ENCODE measurements at places on chromosomes 3 and 15.

GRCh38 chr3:182650568-182651128, 142.7 kb upstream of the ATP11B start:
- DNase-seq, result no peak

DNA sequence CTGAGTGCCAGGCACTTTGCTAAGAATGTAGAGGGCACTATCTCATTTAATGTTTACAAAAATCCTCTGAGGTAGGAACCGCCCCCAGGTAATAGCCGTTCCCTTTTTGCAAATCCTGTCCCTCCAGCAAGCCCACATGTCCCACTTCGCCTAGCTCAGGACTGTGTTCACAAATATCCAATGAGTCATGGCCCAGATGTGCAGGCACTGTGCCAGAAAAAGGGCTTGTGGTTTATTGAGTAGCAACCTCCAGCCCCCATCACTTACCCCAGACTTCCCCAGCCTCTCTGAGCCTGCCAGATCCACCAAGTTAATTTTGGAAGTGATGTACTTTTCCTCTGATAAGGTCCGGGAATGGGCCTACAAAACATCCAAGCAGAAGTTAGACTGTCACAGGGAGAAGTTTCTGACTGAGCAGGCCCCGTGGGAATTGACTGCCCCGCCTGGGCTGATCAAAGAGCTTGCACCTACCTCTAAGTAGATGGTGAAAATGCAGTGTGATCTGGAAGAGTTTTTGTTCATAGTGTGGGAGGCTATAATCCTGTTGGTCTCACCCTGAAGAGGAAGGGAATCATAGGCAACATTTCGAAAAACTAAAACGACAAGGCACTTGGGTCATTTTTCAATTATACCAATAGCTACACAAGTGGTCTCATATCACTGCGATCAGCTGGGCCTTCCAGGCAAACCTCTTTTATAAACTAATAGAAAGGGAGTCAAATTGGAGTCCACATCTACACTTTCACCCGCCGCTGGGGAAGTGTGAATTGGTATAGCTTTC, 15.7 kb downstream of the KIF9 start:
- no peak for DNase-seq

DNA sequence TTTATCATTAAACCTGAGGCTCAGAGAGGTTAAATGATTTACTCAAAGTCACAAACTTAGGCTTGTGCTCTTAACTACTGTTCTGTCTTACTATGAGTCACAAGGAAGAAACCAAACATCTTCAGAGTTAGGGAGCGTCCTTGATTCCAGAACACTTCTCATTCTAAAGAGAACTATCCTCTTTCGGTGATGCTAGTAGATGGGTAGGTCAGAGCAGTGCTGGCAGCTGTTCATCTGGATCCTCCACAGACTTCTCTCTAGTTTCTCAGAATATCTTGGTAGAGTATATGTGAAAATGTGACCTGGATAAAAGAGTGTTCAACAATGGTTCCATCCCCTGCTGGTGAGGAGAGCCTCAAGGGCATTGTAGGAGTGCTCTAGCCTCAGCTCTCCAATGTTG, 3.3 kb downstream of the ARL6IP5 start:
- no peak for DNase-seq

DNA sequence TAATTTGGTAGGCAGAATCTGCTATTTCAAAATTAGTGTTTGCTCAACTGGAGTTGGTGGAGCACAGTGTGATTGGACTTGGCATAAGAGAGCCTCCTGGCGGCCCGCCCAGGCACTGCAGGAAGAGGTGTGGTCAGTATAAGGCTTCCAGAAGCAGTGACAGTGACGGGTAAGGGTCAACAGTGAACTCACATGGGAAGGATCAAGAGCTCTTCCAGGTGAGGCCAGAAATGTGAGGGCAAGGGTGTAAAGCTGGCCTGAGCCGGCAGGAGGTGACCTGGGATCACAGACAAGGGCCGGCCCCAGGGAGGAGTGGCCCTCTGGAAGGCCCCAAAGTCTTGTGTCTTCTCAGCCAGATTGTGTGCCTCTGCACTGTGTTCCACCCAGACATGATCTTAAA, 93.2 kb upstream of the RNF7 start:
- DNase-seq, result peak; percentile 55

DNA sequence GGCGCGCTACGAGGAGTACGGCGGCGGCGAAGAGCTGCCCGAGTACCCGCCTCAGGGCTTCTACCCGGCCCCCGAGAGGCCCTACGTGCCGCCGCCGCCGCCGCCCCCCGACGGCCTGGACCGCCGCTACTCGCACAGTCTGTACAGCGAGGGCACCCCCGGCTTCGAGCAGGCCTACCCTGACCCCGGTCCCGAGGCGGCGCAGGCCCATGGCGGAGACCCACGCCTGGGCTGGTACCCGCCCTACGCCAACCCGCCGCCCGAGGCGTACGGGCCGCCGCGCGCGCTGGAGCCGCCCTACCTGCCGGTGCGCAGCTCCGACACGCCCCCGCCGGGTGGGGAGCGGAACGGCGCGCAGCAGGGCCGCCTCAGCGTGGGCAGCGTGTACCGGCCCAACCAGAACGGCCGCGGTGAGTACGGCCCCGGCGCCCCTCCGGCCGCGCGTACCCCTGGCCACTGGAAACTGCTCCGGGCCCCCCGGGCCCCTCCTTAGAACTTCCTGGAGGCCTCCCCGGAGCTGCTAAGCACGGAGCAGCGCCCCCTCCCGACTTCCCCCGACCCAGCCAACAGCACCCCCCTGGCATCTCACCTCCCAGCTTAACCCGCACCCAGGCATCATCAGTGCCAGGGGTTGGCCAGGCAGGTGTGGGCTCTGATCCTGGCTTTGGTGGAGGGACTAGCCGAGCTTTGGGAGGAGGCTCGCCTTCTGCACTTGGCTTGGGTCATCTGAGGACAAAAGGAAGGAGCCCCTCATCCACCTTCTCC, 1.4 kb downstream of the LOXL1 start:
- DNase-seq, result peak; percentile 79

GRCh38 chr15:93141371-93141794, 52.4 kb upstream of the RGMA start:
- DNase-seq, result no peak

- no peak for DNase-seq
Observed at GRCh38 chr15:82621970-82622369, 25.2 kb downstream of the CPEB1 start.

DNA sequence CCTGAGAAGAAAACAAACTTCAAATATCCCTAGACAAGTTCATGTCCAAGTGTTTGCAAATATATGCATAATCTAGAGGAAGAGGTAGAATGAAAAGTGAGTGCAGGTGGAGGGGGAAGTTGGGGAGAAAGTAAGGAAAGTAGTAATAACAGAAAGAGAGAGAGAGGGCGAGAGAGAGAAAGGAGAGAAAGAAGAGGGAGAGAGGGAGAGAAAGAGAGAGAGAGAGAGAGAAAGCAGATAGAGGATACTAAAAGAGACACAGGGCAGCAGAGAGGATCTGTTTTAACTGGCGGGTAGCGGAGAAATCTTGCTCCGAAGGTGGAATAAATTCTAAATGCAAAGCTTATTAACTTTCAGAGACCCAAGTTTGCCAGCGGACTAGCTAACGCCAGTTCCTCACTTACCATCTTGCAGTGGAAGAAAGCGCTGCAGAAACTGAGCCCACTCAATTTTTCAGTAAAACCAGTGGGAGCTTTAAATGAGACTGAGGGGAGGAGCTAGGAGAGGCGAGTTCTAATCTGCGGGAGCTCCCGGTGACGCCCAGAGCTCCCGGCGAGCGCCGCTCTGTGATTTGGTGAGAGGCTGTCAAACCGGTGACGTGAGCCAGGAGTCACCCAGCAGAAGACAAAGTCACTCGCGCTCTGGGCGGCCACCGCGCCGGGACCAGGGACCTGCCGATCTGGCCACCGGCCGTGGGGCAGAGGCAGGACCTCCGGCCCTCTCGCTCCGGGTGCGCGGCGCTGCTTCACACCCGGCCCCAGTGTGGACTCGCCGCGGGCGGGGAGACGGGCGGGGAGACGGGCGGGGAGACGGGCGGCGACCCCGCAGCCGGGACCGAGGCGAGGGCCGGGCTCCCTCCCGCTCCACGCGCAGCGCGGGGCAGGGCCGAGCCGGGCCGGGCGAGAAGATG, at the start of gene GMNC:
Gene GMNC (minus strand): TSS at position 486 of the 910 bp plus-strand sequence. CDS start 79 bp downstream, at position 407.
- DNase-seq, result peak; percentile 4

DNA sequence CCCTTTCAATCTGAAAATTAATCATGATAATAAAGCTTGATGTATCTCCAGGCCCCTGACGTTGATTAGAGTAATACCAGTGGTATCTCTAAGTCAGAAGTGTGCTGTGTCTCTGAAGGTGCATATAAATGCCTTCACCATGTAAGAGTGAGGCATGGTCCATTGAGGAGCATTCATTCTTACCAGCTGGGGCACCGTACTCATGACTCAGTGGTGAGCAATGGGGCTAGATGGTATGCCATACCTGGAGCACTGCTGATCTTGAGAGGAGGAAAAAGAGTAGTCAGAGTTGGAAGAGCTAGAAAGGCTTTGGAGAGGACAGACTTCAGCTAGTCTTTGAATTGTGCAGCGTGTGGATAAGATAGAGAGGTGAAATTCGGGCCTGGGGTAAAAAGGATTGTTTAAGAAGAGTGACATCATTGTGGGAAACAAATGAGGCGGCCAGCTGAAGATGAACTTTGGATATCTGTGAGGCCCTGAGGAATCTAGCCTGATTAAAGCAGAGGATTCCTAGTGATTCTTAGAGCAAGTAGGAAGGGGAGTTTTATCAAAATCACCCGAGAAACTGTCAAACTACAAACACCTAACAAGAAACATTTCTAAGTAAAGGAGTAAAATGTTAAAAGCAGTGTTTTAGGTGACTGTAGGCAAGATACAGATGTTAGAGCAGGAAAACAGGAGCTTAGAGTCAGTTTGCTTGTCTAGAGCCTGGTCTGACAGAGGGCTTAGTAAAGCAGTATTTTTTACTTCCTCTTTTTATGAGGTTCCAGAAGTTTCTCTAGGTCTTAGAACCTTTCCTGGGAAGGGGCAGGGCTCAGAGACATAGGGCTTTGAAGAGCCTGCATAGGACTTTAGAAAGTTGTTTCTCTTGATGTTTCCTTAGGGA, 13.6 kb downstream of the TMOD3 start:
- no peak for DNase-seq

GRCh38 chr15:70646169-70646568, 117.2 kb downstream of the UACA start:
- no peak for DNase-seq

DNA sequence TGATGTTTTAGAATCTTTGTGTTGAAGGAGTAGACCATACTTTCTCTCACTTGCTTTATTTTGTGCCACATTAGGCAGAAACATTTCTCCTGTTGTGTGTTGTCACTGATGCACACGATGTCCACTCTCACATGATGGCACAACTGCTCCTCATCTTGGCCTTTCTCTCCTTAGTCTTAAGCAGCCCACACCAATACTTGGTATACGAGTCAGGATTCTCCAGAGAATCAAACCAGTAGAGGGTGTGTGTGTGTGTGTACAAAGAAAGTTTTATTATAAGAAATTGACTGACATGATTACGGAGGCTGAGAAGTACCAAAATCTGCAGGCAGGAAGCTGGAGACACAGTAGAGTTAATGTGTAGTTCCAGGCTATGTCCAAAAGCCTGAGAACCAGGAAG, 187.1 kb downstream of the ALCAM start:
- no peak for DNase-seq

Data from stimulated activated naive CD4-positive, alpha-beta T cell treated with Interleukin-2 at 50 U/mL for 16 hours (primary cell).